ENCODE measurements at places on chromosomes 7 and 10.
A peak's percentile ranks its signal among the peaks of the same experiment; 100 is the strongest.

DNA sequence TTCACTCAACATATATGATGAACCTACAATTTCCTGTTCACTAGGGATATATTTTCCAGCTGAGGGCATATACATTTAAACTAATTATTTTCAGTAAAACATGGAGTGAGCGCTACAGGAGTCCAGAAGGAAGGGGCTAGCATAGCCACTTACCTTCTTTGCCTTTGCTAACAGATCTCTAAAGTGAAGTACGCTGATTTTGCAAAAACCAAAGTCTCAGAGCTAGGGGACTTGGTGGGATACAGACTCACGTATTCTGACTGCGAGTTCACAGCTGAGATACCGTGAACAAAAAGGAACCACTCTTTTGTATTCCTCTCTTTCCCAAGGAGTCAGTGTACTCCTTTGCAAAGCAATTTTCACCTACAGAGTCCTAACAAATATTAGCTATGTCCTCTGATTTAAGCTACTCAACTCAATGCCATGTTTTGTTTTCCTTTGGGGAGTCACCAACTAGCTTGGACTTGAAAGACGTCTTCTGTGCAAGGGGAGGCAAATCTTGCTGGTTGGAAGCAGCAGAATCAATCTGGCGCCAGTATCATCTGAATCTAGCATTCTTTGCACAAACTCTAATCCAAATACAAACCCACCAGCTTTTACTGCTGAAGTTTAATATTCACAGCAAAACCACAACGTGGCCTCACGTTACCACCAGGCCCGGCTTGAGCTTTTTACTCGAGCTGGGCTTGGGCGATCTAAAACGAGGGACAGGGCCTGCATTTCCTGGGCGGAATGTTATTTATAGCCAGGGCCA lies 657 bp downstream of the CDNF start:
- DNase-seq: no peak

DNA sequence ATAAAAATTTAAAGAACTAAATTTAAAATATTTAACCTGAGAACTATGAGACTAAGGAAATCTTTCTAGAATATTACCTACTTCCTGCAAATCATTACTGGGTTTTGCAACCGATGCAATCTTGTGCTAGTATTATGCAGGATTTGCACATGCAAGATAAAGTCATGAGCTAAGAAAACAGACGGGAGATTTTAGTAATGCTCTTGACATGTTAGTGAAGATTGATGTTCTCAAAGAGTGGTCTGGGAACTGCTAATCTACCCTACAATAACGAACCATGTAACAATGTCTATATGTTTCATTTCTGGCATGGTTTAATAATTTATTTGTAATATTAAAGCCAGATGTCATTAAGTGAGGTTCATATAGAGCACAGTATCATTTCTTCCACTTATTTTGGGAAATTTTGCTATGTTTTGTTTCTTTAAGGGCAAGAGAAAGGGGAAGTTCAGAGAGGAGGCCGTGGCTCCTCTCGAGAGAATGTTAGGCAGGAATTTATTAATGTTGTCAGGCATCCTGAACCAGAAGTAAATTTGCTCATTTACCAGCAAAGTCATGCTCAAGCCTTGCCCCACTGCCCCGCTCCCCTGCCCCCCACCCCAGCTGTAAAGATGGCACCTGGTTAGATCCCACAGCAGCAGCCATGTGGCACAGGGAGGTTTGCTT lies 22.8 kb downstream of the LRRC17 start:
- no peak for DNase-seq

DNA sequence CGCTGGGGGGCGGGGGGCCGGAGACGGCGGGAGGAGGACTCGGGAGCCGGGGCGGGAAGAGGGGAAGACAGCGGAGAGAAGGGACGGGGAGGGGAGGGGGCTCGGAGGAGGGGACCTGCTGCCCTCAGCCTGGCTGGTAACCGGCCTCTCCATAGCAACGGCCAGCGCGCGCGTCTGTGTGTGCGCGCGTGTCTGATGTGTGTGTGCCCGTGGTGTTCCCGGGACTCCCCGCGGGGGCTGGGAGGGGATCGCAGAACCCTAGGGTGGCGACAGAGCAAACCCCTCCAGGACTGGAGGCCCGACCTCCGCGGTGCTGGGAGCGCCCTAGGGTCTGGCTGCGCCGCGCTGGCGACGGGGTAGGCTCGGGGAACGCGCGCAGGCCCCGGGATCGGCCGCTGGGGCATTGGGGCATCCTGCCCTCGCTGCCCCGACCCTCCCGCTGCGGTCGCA lies 356.3 kb downstream of the DNAJB6 start:
- DNase-seq: no peak

GRCh38 chr10:27345455-27345920 lies 104.9 kb upstream of the ACBD5 start:
- DNase-seq: no peak

- DNase-seq: peak; percentile 51
Measured at GRCh38 chr7:144384555-144385245, 18.8 kb downstream of the NOBOX start.

GRCh38 chr10:27447540-27447939 lies 56.6 kb upstream of the RAB18 start:
- DNase-seq: no peak

GRCh38 chr7:43921423-43921822 lies 4.8 kb upstream of the UBE2D4 start:
- no peak for DNase-seq

GRCh38 chr10:102948786-102949185 lies 30.7 kb downstream of the CNNM2 start:
- DNase-seq: no peak

DNA sequence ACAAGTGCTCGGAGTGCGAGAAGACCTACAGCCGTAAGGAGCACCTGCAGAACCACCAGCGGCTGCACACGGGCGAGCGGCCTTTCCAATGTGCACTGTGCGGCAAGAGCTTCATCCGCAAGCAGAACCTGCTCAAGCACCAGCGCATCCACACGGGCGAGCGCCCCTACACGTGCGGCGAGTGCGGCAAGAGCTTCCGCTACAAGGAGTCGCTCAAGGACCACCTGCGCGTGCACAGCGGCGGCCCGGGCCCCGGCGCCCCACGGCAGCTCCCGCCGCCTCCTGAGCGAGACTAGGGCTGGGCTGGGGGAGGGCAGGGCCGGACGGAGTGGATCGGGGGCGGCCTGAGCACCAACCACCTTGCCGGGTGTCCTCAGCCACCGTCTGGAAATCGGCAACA lies 15.1 kb upstream of the ZNF212 start:
- no peak for DNase-seq

DNA sequence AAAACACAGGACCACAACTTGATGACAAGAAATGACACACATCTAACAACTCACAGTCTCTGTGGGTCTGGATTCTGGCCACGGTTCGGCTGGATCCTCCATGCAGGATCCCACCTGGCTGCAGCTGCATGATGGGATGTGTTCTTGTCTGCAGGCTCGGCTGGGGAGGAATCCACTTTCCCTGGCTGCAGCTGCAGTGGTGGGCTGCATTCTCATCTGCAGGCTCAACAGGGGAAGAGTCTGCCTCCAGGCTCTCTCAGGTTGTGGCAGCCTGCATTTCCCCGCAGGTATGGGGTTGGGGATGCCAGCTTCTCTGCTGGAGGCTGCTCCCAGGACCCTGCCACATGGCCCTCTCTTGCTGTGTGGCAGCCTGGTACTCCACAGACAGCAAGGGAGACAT lies 64.9 kb downstream of the MICALL2 start:
- DNase-seq: no peak

GRCh38 chr7:91995391-91996105 lies 54.9 kb downstream of the AKAP9 start:
- no peak for DNase-seq

GRCh38 chr7:101436857-101437576 lies 74.3 kb downstream of the COL26A1 start:
- no peak for DNase-seq

DNA sequence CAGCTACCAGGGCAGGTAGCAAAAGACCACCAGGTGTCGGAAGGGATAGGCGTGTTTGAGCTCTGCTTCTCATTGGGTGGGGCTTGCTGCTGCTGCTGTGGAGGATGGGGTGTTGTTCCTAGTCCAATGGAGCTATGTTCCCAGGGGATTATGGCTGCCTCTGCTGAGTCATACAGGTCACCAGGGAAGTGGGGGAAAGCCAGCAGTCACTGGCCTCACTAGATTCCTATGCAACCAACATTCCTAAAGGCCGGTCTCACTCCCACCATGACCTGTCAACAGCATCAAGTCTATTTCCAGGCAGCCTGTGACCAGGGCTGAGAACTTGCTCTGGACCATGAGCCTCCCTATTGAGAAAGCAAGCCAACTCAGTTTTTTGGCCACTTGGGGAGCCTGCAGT lies 1160.8 kb downstream of the REEP3 start:
- no peak for DNase-seq

DNA sequence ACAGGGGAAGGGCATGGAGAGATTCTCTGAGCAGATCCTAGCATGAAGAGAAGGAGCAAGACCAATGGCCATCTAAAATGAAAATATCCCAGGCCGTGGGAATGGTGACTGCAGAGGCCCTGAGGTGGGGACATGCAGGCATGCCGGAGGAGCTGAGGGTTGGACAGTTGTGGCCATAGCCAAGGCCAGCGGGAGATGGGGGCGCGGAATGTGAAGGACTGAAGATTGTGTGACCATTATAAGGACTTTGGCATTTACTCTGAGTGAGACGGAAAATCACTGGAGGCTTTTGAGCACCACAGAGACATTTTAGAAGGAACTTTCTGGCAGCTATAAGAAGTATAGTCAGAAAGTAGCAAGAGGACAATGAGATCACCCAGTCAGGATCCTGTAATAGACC lies 341.1 kb downstream of the SFMBT2 start:
- DNase-seq: no peak

- no peak for DNase-seq
Measured at GRCh38 chr10:107085665-107086525, 78.6 kb downstream of the SORCS1 start.

- no peak for DNase-seq
Measured at GRCh38 chr7:155851892-155852291, 39.6 kb upstream of the SHH start.

GRCh38 chr10:59234816-59235429 lies 58.5 kb downstream of the PHYHIPL start:
- DNase-seq: no peak

GRCh38 chr10:52351914-52352330 lies 37.8 kb downstream of the DKK1 start:
- no peak for DNase-seq

- no peak for DNase-seq
Measured at GRCh38 chr7:129689995-129690581, 78.6 kb downstream of the NRF1 start.

- DNase-seq: no peak
Measured at GRCh38 chr7:137953043-137953664, 48.7 kb downstream of the CREB3L2 start.

GRCh38 chr7:47278043-47278442 lies 303.9 kb downstream of the TNS3 start:
- no peak for DNase-seq

GRCh38 chr7:88546808-88547207 lies 212.7 kb upstream of the ZNF804B start:
- DNase-seq: peak; percentile 7

GRCh38 chr7:44085546-44085945 lies 3.2 kb upstream of the POLM start:
- no peak for DNase-seq

DNA sequence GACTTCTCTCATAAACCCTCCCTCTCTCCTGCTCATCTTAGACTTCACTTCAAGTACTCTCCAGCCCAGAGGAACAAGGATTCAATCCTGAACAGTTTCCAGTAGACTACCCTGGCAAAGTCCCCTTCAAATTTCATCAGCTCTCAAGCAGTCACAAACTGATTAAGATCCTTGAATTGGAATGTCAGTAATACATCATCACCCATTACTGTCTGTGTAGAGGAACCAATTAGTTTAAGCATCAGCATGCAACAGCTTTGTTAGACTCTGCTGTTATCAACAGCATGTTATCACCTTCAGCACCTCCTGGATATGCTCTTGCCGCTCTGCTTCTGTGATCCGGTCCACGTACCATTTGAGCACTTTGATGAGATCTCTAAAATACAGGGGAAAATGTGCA lies 307.0 kb upstream of the IMMP2L start:
- DNase-seq: no peak

- DNase-seq: peak; percentile 57
Measured at GRCh38 chr10:119268871-119269506, 61.6 kb downstream of the GRK5 start.

DNA sequence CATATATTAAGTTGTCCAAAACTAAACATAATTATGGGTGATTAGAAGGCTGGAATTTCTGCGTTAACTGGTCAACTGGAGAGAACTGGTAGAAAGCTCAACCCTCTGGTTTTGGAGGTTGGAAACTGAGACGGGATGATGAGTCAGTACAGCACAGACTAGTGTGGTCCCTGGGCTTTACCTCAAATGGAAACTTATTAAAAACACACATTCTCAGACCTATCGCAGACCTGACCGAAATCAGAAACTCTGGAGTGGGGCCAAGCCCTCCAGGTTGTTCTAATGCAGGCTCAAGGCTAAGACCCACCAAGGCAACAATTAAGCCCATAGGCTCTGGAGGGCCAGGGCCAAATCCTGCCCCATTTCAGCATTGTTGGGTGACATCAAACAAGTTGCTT lies 136.9 kb downstream of the KCNMA1 start:
- DNase-seq: no peak

- no peak for DNase-seq
Measured at GRCh38 chr7:137996386-137996851, 5.5 kb downstream of the CREB3L2 start.

GRCh38 chr10:4473977-4474376 lies 352.0 kb upstream of the AKR1E2 start:
- DNase-seq: no peak

GRCh38 chr7:27433581-27433980 lies 191.0 kb downstream of the EVX1 start:
- no peak for DNase-seq

DNA sequence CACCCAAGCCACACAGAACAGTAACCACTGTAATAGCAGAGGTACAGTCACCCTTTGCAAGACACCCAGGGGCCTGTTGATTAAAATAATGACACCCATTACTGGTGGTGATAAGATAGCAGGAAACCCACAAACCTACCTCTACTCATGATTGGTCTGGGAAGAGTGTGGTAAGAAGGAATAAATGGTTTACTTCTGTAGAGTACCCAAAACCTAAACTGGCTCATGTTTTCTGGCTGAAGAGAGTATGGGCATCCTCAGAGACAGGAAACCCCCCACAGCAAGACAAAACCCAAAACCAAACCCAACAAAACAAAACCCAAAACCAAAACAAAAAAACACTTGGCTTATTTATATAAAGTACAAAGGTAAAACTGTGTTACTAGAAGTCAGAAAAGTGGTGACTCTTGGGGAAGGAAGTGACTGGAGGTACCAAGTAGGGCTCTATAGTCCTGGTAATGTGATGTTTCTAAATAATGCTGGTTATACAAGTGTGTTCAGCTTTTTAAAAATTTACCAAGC lies 15.5 kb upstream of the DNAJB12 start:
- DNase-seq: peak; percentile 13

DNA sequence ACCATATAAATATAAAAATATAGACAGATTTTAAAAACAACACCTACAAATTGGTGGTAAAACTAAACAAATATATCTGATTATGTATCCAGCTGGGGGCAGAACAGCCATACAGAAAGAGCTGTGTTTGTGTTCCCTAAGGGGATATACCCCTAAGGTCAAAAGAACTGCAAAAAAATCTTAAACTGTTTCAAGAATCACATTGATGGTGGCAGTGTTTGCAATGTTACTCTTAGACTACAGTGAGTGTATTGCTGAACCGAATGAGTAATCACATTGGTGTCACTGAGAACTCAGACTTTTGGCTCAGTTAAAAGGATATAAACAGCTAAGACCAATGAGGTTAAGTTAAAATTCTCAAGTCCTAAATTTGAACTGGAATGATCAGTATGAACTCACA lies 27.1 kb upstream of the PTPRN2 start:
- no peak for DNase-seq

GRCh38 chr10:105982735-105983134 lies 1181.8 kb downstream of the SORCS1 start:
- no peak for DNase-seq

GRCh38 chr7:101817471-101818286 lies at the start of gene CUX1:
CUX1 (plus strand) TSS chr7:101817626; CDS start chr7:101817640, 14 bp downstream.
- DNase-seq: peak; percentile 21

Measured in stimulated activated CD4-positive, alpha-beta T cell treated with anti-CD3 and anti-CD28 coated beads, Interleukin-4, amount 100 ng/mL, for 24 hours (primary cell).